CD4-positive, alpha-beta T cell treated with Interferon gamma for 1 hour (primary cell): ENCODE measurements at places on chromosomes 12 and 14.
A peak's percentile ranks its signal among the peaks of the same experiment; 100 is the strongest.

DNA sequence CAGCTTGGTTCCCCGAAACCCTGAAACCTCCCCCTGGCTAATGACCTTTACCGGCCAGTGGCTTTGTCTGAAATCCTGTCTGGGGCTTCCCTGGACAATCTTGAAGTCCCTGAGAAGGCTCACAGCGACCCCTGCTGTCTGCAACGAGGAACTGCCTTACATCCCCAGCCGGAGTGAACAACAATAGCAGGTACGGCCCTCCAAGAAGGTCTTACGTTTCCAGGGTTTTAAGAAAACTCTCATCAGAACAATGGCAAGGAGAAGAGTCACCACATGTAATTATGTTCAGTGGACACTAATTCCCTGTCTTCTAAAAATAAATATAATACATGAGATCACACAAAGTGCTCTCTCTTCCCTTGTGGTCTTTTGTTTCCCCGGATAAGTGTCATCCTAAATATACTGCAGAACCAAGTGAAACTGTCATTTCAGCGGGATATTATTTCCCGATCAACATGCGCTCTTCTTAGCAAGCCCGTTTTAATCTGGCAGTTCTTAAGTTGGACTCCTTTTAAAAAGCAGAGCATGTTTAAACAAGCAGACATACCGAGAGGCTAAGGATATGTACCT, 53.3 kb downstream of the RBM19 start:
- DNase-seq, result peak; percentile 16

GRCh38 chr12:121162384-121162783, 29.7 kb downstream of the P2RX7 start:
- no peak for DNase-seq

DNA sequence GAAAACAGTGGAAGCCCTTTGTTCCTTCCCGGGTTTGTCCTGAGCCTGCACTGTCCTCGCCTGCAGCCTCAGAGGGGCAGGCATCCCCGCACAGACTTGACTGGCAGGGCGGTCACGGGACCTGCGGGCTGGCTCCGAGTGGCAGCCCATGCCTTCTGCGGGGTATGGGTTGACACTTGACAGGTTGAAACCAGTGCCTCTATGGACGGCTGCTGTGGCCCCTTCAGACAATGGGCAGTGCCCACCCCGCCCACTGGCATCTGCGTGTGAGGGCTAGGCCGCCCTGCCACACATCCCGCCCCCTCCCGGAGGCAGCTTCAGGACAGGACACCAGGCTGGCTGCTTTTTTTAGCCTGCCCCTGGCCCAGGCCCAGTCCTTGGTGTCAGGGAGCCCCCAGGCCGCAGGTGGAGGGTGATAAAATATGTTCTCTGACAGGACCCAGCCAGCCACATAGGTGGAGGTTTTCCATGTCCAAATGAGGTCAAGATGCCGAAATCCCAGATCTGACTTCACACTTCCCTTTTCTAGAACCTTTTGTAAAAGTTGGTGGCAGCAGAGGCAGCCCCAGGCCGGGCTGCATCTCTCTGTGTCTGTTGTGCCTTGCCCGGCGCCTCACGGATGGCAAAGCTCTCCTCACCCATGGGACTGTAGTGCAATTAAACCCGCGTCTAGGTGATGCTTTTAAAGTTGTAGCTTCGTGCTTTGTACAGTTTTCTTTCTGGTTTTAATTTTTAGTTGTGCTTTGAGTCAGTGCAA, 10.0 kb downstream of the ANKRD9 start:
- DNase-seq, result no peak

DNA sequence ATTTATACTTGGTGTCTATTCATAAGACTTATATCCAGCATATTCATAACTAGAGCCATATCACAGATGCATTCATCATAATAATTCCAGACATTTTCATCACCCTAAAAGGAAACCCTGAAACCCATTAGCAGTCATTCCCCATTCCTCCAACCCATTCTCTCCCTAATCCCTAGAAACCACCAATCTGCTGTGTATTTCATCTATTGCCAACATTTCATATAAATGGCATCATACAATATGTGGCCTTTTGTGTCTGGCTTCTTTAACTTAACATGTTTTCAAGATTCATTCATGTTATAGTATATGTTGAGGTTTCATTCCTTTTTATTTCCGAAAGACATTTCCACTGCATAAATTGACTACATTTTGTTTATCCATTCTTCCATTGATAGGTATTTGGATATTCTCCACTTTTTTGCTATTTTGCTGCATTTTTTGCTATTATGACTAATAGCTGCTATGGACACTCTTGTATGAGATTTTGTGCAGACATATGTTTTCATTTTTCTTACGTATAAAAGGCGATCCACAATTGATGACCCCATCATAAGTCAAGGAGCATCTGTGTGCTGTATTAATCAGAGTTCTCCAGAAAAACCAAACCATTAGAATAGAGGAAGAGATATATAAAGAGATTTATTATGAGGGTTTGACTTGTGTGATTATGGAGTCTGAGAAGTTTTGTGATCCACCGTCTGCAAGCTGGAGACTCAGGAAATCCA, 5.1 kb upstream of the OAS2 start:
- no peak for DNase-seq

DNA sequence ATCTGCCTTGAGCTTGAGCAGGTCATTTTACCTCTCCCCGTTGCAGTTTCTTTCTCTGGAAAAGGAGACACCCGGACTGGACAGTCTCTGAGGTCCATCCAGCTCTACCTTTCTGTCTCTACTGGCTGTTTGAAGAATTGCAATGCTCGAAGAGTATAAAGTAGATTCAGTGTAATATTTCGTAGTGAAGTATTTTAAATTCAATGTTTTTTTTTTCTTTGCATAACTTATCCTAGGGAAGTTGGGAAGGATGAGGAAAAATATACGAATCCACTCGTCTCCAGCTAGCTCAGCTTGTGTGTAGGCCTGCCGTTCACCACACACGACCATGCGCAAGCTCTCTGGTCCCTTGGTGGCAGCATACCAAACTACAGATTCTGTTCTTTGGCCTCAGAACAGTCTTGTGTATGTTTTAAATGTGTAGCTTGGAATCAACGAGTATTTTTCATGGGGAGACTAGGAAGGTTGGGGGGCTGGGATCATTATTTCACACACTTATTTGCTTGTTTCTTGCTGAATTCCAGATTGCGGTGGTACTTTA, 307.9 kb downstream of the CACNA1C start:
- no peak for DNase-seq

- no peak for DNase-seq
These were observed 177.9 kb downstream of the PHLDA1 start for GRCh38 chr12:75853626-75854025.
